T-helper 17 cell (primary cell): ENCODE measurements at places on chromosomes 2 and 18. TPM values are rescaled to one million over a fixed set of nuclear protein-coding genes. Genes with fewer than 3 reads are reported as not detected.

DNA sequence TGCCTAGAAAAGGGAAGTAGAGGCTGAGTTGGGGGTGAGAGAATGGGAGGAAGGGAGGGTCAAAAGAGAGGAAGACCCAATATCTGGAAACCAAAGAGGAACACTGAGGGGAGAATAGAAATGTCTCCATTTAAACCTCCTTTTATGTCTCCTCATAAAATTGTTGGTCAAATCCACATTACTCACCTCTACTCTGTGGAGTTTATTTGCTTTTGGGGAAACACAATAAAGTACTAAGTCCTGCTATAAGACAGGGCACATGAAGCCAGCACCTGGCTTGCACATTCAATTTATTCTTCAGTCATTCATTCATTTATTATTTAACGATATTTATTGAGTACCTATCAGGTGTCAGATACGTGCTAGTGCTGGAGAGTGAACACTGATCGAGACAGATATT, 60.3 kb upstream of the NFE2L2 start:
- DNase-seq = no peak

DNA sequence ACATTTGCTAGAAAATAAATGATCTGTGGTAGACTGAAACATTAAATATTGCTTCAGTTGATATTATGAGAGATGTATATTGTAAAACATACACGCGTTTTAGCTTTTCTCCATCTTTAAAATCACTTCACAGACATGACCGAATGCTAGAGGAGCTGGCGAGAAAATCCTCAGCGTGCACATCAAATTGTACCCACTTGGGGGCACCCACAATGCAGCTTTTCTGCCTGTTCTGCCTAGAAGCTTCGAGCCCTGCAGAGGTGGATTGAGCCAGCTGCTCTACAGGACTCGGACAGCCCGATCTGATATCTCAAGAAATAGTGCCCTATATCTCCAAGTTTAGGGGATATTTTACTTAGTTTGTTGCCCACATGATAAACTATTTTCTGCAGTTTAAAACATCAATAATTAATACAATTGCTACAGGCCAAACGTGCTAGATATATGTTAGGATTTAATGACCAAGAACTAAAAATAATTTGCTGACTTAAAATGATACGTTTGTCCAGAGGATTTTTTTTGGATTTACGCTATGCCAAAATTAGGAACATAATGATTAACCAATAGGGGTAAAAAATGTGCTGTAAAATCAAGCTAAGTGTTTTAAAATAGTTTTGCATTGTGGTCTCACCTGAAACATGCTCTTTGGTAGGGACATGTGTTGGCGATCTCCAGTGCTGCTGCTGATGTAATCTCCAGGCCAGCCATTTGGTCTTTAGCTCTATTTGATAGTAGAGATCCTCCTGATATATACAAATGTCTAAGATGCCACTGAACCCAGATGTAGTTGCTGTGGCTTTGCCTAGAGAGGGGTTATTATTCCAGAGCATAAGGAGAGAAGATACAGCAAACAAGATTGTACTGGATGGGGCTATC, 22.3 kb upstream of the ATP5MC3 start:
- no peak for DNase-seq

GRCh38 chr18:13543144-13543543, 183.2 kb downstream of the FAM210A start:
- no peak for DNase-seq

DNA sequence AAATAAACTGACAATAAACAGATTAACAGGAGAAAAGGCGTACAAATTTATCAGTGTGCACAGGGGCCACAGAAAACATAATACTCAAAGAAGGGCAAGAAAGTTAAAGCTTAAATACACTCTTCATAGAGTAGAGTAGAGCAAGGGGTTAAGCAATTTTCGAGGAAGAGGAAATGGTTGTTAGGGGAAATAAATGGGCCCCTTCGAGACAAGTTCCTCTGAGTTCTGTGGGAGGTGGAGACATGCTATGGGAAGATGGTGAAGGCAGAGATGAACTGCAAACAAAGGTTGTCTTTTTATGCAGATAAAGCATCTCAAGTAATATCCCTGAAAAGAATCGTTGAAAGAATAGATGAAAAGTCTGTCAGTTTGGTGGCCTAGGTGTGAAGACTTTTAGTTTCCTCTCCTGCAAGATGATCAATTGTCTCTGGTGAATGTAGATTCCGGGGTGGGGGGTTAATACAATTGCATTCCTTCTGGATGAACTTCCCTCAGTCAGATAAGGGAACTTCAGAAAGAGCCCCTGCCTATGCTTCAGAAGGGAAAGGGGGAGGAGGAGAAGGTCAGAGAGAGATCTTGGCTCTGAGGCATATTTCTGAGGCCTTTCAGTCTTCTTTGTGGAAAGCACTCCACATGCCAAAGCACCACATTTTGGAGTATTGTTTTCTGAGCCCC, 127.0 kb downstream of the METTL4 start:
- DNase-seq = no peak

DNA sequence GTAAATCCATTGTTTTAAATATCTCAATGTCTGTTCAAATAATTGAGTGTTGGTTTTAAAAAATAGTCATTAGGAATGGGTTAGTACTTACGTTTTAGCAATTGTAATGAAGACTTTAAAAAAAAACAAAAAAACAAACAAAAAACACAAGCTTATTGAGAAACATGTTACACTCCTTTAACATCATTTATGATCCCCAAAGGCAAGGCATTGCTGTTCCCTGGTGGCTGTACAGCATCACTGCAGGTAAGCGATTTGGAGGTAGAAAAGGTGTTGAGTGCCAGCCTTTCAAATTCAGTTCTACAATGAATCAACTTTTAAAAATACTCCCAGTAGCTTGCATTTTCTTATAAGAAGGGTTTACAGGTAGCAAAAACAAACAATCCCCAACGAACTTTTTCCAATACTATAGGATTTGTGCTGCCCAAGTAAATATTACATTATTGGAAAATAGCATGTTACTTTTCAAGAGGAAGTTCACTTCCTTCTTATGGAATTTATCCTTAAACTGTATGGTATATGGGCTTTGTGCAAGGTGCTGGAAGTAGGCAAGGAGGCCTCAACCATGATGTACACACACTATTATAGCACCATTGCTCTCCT, 27.5 kb downstream of the CNRIP1 start:
- DNase-seq = no peak

- no peak for DNase-seq
These were observed 140.9 kb downstream of the PIEZO2 start for GRCh38 chr18:11008505-11008904.

GRCh38 chr2:98126061-98126460, 39.1 kb downstream of the VWA3B start:
- no peak for DNase-seq

DNA sequence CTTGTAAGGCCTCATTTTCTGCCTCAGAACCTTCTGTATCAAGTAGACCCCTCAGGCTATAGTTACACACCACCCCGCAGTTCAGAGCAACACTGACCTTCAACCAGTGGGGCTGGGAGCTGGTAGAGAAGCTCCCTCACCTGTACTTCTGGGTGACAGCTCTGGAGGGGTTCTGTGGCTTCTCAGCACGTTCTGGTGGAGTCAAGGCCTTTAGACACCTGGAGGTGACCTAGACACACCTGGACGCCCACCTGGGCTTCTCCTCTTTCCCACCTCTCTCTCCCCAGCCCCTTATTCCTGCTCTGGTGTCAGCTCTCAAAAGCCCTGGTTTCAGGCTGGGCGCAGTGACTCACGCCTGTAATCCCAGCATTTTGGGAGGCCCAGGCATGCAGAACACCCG, 7.3 kb upstream of the CIB4 start:
- DNase-seq = no peak

- DNase-seq = no peak
These were observed 30.6 kb downstream of the SOWAHC start for GRCh38 chr2:109644571-109645275.

GRCh38 chr2:208245746-208246145, 9.1 kb downstream of the IDH1 start:
- no peak for DNase-seq

DNA sequence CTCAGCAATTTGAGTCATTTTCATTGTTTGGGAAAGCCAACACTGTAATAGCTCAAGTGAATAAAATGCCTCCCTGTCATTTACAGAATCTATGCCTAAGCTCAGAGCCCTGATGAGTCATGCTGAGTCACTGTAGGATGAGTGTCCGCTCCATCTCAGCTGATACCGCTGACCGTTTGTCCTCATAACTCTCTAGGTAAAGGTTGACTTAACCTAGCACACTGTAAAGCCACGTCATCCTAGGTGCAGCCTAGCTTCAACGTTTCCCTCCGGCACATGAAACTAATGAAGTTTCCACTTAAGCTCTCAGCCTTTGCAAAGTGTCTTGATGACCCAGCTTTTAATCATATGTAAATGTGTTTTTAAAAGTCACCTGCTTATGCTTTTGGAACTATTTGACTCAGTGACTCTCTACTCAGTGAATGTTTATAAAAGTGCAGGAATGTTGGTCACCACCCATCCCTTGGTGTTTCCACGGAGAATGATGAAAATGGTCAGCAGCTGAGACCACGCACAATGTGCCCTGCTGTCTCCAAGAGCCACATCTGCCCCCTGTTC, 154.0 kb downstream of the PMAIP1 start:
- DNase-seq = no peak

The NEUROD1 gene
- not detected for total RNA-seq

The ALPP gene
- total RNA-seq = 0.45 TPM
